Activated naive CD8-positive, alpha-beta T cell treated with anti-CD3 and anti-CD28 coated beads, Interleukin-2, amount 10 ng/mL, durations not matched to agents 7 days and 5 days (primary cell): ENCODE measurements at places on chromosomes 5 and 9. TPM values are rescaled to one million over a fixed set of nuclear protein-coding genes. Genes with fewer than 3 reads are reported as not detected.

DNA sequence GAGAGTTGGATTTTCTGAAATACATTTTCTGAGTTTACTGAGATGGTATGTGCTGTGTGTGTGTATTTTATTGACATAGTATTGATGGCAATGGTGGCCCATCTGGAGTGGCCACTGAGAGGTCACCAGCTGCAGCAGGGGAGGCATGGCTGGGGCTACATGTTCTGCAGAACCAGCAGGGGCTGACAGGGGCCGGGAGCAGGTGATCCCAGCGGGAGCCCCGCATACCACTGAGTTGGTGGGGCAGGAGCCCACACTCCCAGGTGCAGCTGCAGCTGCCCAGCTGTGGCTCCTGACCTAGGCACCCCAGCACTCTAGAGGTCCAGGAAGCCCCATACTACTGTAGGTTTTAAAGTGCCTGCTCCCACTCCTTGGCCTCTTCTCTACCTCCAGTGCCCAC is 1044.2 kb upstream of the CDH9 start:
- DNase-seq = no peak

GRCh38 chr9:100474082-100474923 is 1.4 kb downstream of the TMEFF1 start:
- peak; percentile 29 for DNase-seq

- DNase-seq = no peak
These were observed 152.4 kb downstream of the RAPGEF6 start for GRCh38 chr5:131482617-131483016.

DNA sequence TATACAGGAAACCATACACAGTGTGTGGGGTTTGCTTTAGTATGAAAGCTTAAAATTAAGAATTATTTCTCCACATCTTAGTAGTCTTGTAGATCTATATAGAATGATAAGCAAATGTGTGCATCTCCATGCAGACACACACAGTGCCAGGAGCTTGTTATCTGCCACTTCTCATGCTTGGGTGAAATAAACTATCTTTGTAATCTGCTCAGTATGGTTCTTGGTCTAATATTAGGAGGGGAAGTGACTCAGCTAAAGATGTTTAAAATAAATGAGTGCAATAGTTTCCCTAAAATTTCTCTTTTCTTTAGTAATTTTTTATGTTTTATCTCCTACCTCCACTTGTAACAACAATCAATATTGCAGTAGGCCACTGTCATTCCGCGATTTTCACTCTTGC is 689.6 kb downstream of the TAF11L14 start:
- no peak for DNase-seq

DNA sequence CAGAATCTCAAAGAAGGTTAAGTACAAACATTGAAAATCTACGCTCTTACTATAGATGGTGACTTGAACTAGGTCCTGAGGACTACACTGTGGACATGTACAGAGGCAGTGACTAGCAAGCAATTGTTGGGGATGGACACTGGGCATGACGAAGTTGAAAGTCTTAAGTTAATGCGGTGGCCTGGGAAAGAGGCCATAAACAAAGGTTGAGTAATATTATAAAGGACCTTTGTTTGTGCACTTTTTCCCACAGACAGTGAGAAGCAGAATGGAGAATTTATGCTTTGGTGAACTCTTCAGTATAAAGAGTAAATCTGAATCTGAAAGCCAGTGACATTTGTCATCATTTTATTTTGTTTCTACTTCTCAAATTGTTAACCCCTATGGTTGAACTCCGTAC is 15.3 kb downstream of the ALDH1A1 start:
- DNase-seq = no peak

DNA sequence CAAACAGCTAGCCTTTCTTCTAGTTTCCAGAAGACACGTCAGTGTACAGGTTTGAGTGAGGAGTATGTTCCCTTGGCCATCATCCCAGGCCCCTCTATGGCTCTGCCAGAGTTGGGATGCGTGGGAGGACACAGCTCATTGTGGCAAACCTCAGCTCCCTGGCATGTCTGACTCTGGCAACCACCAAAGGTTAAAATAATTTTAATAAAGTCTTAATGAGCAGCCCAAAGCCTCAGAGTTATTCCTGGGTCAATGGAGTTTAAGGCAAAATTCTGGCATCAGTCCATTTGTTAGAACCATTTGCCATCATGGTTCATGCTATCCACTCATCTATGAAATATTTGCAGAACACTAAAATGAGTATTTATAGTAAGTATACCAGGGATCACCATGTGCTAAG is 79.8 kb upstream of the PAPPA start:
- no peak for DNase-seq

KLF4 gene
- total RNA-seq = 1.1 TPM

SPATA9 gene
- not detected for total RNA-seq

PRR16 gene
- not detected for total RNA-seq

SPEF2 gene
- 13.7 TPM for total RNA-seq
